Central memory CD8-positive, alpha-beta T cell (primary cell): ENCODE measurements at places on chromosomes 1 and 21.
A peak's percentile ranks its signal among the peaks of the same experiment; 100 is the strongest.

DNA sequence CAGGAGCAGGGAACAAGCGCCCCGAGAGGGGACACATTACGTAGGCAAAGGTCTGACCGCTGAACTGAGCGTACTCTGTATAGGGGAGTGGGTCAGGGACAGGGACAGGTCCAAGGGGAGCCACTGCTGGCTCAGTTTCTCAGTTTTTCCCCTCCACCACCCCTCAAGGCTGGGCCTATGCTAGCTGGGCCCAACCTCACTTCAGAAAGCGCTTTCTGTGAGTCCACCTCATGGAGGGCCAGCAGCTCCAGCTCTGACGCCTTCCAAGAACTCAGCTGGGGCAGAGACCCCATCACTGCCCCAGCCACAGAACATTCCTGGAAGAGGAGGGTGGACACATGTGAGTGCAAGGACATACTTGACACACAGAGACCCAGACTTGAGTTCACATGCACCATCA is 242.0 kb downstream of the FOXD2 start:
- no peak for DNase-seq

DNA sequence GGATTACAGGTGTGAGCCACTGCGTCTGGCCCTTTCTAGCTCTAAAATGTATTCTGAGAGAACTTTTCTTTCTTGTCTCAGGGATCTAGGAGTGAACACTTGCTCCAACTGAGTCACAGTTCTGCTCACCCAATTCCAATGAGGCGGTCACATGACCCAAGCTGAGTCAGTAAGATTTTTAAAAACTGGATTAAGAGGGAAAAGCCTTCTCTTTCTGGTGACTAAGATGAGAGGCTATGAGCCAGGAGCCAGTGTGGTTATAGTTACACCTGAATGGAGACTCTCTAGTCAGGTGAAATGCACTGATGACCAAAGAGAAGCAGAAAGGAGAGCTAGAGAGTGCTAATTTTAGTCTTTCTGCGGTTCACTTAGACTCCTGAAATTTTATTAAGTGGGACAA is 9.5 kb upstream of the DEPDC1 start:
- no peak for DNase-seq

GRCh38 chr1:36740446-36740845 is 257.7 kb upstream of the CSF3R start:
- DNase-seq = no peak

DNA sequence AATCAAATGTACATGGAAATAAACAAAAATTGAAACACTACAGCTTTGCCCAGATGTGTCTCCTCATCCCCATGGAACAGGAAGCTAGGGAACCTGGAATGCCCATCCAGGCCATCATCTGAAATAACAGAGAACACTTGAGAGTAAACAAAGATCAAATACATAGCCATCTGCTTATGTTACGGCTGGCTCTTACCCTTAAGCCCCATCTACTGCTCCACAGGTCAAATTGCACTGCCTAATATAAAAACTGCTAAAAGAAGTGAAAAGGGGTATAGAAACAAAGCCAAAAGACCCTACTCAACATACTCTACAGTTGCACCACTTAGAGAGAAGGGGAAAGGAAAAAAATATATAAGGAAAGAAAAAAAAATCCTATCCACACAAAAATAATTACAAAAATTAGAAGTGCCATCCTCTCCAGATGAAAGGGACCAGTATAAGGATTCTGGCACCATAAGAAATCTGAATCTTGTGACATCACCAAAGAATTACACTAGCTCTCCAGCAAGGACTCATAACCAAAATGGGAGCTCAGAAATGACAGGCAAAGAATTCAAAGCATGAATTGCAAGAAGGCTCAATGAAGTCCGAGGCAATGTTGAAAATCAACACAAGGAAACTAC is 26.9 kb downstream of the OR6Y1 start:
- no peak for DNase-seq

- no peak for DNase-seq
Observed at GRCh38 chr1:208935517-208936187, 647.9 kb upstream of the CAMK1G start.

DNA sequence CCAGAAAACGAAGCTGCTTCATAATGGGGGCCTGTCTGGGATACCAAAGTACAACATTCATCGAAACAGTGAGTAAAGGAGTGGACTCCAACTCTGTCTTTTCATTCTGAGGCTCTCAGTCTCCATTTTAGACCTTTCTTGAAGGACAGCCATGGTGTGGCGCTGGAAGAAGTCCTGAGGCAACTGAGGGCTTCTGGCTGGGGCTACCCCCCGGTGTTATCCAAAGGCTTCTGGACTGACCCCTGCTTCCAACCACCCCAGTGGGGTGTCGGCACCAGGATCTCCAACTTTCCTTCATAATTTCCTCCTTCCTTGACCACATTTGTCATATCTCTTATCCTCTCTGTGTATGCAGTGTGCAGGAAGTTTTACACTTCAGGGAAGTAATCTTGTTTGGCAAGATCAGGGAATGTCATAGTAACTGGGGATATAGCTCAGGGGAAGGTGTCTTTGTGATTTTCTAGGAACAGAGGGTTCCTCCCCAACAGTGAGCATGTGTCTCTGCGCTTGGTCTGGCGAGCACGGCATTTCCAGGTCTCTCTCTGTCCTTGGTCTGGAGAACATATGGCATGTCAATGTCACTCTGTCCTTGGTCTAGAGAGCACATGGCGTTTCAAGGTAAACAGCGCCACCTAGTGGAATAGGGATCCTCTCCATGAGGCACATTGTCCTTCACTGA is 19.4 kb upstream of the BSDC1 start:
- peak; percentile 58 for DNase-seq

DNA sequence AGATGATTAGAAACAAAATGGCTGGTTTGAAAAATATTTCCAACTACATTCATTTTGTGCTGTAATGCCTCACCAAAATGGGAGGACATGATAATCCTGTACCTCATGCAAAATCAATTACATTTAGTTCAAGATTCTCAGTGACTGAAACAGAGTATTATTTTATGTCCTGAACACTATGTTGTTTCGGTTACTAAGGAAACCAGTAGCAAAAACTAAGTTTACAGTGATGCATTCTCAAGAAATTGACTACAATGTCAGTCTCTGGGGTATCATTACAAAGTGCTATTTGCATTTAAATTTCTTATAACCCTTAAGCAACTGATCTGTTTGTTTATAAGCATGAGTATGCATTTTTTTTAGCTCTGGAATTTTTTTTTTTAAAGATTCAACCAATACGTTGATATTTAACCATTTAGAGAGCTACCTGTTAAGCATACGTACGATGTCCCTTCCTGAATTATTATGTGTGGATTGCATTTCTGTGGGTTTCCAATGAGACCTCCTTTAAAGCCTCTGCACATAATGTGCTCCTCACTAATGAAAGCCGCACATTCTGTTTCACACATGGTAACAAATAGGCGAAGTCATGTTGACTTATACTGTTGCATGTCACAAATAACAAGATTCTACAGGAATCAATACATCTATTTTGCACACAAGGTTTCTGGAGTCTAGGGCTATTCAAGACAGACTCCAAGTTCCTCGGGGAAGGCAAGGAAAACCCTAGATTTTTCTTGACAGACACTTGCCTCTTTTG is 1035.7 kb downstream of the ADGRL2 start:
- DNase-seq = no peak

- DNase-seq = no peak
Observed at GRCh38 chr1:191520345-191520744, 637.9 kb upstream of the RGS18 start.
